ENCODE measurements at places on chromosomes 1 and 21.
A peak's percentile ranks its signal among the peaks of the same experiment; 100 is the strongest.

DNA sequence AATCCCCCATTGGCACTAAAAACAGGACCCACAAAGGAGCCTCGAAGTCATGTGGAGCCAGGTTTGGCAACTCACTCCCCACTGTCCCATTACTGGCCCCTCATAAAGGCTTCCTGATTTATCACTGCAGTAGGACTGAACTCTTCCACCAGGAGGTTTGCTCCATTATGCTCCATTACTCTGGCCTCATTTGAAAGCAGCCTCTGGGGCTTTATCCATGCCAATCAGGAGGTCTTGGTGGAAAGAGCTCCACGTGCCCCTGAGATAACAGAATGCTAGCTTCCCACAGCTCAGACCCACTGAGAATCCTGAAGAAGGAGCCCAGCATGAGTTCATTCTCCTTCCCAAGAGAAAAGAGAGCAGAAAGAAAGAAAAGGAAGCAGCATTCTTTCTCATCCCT is 76.4 kb downstream of the HIVEP3 start:
- no peak for DNase-seq

- DNase-seq = no peak
These were observed 22.1 kb downstream of the SLC2A7 start for GRCh38 chr1:9004031-9004699.

GRCh38 chr1:164380893-164381292 is 178.1 kb upstream of the PBX1 start:
- DNase-seq = no peak

DNA sequence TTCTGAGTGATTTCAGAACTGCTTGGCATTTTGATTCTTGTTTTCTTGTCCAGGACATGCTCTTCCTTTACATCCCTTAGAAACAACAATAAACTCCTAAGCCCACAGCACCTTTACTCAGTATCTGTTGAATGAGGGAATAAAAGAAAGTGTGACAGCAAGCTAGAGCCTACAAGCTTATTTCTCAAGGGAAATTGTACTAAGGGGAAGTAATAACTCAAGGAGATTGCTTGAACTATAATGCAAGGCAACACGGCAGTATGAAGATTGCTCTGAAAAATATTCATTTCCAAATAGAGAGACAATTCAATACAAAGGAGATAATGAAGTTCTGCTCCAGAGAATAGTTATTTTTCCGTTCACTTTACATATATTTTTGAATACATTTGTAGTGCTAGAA is 6.5 kb downstream of the OR6P1 start:
- no peak for DNase-seq

GRCh38 chr1:74245168-74245772 is 10.1 kb downstream of the TNNI3K start:
- DNase-seq = no peak

GRCh38 chr1:54490361-54491248 is 57.4 kb upstream of the ACOT11 start:
- no peak for DNase-seq

- DNase-seq = no peak
These were observed 3.7 kb upstream of the TMEM61 start for GRCh38 chr1:54976747-54977146.

DNA sequence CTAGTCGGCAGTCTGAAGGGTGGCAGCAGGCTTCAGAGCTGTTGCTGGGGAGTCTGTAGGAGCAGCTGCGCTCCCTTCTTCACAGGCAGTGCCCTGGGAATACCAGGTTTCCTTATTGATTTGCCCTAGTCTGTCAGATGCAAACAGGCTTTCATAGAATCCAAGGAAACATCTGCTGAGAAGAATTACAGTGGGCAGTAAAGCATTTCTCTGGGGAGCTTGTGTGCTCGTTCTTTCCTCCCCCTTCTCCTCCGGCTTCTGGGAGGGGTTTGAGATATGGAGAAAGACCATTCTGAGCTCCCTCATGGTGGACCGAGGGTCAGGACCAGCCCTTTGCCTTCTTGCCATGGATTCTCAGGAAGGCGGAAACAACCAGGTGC is 25.4 kb upstream of the PARP1 start:
- DNase-seq = no peak

DNA sequence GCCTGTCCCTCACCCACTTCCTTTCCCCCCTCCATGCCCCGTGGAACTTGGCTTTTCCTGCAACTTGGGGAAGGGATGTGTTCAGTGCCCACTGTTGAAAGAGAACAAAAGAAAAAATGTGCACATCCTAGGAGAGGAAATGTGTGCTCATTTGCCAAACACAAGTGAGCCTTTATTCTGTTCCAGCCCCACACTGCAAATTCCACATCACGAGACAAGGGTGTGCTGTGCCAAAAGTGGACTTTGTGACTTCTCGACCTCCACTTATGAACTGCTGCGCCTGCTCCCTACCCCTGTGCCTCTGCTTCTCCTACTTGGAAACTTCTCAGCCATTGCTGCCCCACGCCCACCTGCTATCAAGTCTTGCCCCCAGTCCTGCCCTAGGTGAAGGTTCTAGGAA is 97.0 kb upstream of the GRIK3 start:
- no peak for DNase-seq

DNA sequence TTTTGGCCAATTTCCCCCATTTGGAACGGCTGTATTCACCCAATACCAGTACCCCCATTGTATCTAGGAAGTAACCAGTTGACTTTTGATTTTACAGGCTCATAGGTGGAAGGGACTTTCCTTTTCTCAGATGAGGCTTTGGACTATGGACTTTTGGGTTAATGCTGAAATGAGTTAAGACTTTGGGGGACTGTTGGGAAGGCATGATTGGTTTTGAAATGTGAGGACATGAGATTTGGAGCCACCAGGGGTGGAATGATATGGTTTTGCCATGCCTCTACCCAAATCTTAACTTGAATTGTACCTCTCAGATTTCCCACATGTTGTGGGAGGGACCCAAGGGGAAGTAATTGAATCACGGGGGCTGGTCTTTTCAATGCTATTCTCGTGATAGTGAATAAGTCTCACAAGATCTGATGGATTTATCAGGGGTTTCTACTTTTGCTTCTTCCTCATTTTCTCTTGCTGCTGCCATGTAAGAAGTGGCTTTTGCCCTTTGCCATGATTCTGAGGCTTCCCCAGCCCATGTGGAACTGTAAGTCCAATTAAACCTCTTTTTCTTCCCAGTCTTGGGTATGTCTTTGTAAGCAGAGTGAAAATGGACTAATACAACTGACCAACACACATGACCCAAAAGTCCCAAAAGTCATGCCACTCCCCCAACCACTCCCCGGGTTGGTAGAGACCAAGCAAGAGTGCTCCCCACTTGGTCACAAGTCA is 35.4 kb upstream of the ZNF496 start:
- no peak for DNase-seq

GRCh38 chr1:155218854-155219591 is 10.5 kb downstream of the MTX1 start:
- peak; percentile 63 for DNase-seq

- no peak for DNase-seq
These were observed 90.4 kb downstream of the KIF26B start for GRCh38 chr1:245245021-245245667.

GRCh38 chr1:150507912-150508864 is at the start of gene ECM1:
TSS of gene ECM1 (plus strand) at chr1:150508109. CDS start at chr1:150508210, 101 bp downstream.
- DNase-seq = no peak

DNA sequence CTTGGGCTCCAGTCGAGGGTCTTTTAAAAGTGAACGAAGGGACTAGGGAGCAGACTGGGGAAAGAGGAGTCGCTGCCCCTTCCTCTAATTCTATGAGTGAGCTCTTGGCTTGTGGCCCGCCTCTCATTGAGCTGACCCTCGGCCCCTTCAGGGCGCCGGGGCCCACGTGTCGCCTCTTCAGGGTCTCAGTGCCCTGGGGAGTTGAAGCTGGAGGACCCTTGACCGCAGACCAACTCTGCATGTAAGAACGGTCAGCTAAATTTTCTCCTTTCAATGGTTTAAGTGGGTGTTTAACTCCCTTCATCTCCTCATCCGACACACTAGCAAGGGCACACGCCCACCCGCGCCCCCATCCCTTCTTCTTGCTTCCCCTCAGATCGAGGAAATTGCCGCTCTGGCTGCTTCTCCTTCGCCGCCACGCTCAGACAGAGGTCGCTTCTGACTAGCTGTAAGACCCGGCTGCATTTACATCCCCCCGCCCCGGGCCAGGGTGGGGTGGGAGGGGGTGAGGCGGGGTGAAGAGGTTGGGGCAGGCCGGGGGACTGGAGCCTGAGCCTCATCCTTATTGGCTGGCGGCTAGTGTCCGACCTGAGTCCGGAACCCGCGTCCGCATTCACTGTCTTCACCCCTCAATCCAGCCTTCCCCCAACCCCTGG is 10.9 kb downstream of the NR5A2 start:
- DNase-seq = no peak

DNA sequence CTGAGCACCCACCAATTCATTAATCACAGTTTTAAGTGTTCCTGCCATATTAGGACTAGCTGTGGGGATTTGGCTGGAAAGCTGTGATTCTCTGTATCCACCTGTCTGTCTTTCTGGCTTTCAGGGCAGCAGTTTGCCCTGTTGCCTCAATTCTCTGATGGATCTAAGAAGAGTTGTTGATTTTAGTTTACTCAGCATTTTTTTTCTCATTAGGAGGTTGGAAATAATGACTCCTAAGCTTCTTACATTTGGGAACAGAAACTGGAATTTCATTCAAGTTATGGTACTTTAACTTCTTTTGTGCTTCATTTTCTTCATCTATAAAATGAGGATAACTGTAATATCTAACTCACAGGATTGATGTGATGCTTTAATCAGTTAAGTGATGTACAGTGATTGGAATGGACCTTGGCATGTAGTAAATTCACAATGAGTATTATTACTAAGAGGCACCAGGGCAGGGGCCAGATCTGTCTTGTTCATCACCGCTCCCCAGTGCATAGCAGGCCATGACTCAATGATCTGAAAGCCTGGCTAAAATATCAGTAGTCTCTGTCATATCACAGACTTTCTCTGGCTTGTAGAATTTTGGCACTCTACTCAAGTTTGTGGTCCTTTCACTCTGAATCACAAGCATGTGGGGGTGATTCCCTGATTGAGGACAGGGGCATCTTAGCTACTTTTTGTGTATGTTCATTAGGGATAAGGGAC is 51.4 kb upstream of the GREM2 start:
- no peak for DNase-seq

GRCh38 chr1:192461684-192462083 is 113.9 kb upstream of the RGS1 start:
- no peak for DNase-seq

- DNase-seq = no peak
These were observed 1.8 kb upstream of the PLCH2 start for GRCh38 chr1:2474104-2474844.

DNA sequence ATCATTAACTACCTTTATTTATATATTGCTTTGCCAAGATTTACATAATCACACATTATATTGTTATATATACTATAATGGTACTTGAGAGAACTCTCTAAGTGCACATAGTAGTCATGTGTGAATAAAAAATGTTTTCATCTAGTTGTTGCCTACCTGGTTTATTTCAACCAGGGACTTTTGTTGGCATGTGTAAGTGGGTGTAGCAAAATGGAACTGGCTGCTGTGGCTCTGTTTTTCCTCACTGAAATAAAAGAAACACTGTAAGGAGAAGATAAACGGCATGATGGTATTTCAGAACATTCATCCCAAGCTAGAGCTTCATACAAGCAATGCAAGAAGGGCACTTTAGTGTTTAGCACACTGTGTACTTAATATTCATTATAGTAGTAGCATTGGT is 14.9 kb downstream of the RBBP4 start:
- DNase-seq = no peak

GRCh38 chr1:82818586-82818985 is 1017.9 kb downstream of the ADGRL2 start:
- DNase-seq = no peak

- no peak for DNase-seq
These were observed 28.0 kb upstream of the SMPDL3B start for GRCh38 chr1:27906759-27907158.
